ENCODE measurements at places on chromosomes 7 and 10. TPM values are rescaled to one million over a fixed set of nuclear protein-coding genes. Genes with fewer than 3 reads are reported as not detected.

The MYL10 gene
- not detected for total RNA-seq

The CACNA2D1 gene
- total RNA-seq = 90.3 TPM

The KLF14 gene
- total RNA-seq = not detected

The TMEM26 gene
- 0.92 TPM for total RNA-seq

The GNAT3 gene
- not detected for total RNA-seq

The ADIRF gene
- 110 TPM for total RNA-seq

The SCART1 gene
- total RNA-seq = 1.9 TPM

The PCDH15 gene
- total RNA-seq = under 0.01 TPM

The CALHM1 gene
- total RNA-seq = not detected

The SPDYE16 gene
- total RNA-seq = not detected

The C10orf95 gene
- not detected for total RNA-seq

The HOXA9 gene
- 7.9 TPM for total RNA-seq

The SLC18A2 gene
- not detected for total RNA-seq
